Hematopoietic multipotent progenitor cell treated with erythropoietin and hydrocortisone succinate and interleukin-3 and kit ligand, for 17 days (in vitro differentiated cells): ENCODE measurements at places on chromosomes 7 and 10.

- DNase-seq, result no peak
These were observed 238.2 kb downstream of the BUB3 start for GRCh38 chr10:123392182-123392963.

DNA sequence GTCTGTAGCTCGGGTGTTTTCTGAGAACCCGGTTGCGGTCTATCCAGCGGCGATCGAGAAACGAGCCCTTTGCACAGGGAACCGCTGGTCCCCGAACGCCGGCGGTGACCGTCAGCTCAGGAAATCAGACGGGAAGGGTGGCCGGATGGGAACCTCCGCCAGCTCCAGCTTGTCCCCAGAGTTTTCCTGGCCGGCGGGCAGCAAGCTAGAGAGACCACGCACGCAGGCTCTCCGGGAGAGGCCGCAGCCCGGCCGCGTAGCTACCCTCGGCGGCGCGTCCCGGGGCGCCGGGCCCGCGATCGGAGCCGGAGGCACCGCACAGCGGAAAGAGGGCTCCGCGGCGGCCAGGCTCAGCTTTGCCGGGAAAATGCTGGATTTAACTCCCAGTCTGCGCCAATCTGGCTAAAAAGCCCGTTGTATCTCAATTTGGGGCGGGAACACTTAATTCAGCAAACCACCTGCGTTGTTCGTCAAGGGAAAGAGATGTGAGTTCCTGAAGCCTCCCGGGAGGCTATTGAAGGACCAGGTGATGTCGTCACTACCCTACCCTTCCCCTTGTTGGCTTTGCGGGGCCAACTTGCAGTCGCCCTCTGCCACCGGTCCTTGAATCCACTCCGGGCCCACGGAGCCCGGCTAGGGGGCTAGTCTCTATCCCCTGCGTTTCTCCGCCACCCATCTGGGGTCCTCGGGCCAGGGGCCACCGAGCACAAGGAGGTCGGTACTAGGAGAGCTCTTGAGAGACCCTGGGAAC is 859 bp upstream of the CH25H start:
- DNase-seq, result no peak

- DNase-seq, result no peak
These were observed 45.2 kb downstream of the NSUN6 start for GRCh38 chr10:18606051-18606695.

GRCh38 chr7:96184783-96185182 is 137.1 kb downstream of the SLC25A13 start:
- DNase-seq, result no peak

GRCh38 chr7:112497481-112497880 is 16.7 kb downstream of the LSMEM1 start:
- DNase-seq, result no peak

GRCh38 chr7:90681336-90682022 is 85.4 kb downstream of the CDK14 start:
- DNase-seq, result no peak

DNA sequence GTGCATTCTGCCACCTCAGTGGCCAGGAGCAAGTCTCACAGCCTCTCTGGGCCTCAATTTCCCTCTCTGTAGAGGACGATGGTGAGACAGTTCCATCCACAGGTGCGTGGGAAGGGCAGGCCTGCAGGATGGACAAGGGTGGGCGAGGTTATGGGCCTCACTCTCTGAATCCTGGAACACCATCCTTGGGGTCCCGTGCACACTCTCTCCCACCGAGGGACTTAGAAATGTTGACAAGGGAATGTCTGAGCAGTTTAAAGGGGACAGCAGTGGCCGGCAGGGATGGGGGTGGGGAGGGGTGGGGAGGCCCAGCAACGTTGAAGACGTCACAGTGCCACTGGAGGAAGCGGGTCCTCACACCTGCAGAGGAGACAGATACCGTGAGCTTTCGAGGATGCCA is 111.5 kb downstream of the FOXL3 start:
- DNase-seq, result no peak
